Endothelial cell (in vitro differentiated cells): ENCODE measurements at places on chromosomes 6 and 20.

GRCh38 chr6:29617782-29618554 is 15.0 kb downstream of the GABBR1 start:
- DNase-seq, result peak; percentile 23
- H3K4me1 ChIP-seq, result peaks cover 41% of the 10 kb centered on the region
- peaks cover 56% of the 10 kb centered on the region for H3K36me3 ChIP-seq
- peak overlapping the region; percentile 63 for H3K4me3 ChIP-seq

DNA sequence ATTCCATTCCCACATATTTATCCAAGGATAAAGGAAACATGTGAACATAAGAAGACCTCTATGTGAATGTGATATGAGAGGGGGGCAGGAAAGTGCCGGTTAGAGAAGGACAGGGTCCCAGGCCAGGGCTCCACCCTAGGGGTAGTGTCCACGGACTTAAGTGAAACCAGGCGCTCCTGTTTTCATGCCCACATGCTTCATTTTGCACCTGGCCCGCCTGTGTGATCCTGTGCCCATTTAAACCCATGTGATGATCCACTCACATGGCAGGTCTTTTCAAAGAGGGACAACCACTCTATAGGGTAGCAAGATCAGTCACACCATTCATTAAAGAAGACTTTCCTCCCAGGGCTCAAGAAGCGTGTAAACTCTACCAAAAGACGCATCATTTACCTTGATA is 865.3 kb upstream of the GJE1 start:
- no peak overlapping the region for H3K4me3 ChIP-seq
- no peaks in the 10 kb centered on the region for H3K4me1 ChIP-seq
- no peaks in the 10 kb centered on the region for H3K36me3 ChIP-seq
- DNase-seq, result no peak

- no peaks in the 10 kb centered on the region for H3K27me3 ChIP-seq
- no peaks in the 10 kb centered on the region for H3K36me3 ChIP-seq
- no peak overlapping the region for H3K27ac ChIP-seq
- DNase-seq, result no peak
- H3K4me1 ChIP-seq, result peaks cover 3% of the 10 kb centered on the region
- H3K4me3 ChIP-seq, result no peak overlapping the region
Observed at GRCh38 chr6:148044261-148044751, 298.3 kb upstream of the SASH1 start.

- no peak overlapping the region for H3K27ac ChIP-seq
- H3K27me3 ChIP-seq, result peaks cover 3% of the 10 kb centered on the region
- DNase-seq, result no peak
- peaks cover 33% of the 10 kb centered on the region for H3K4me1 ChIP-seq
- H3K4me3 ChIP-seq, result no peak overlapping the region
Observed at GRCh38 chr6:31407699-31408098, 4.3 kb downstream of the MICA start.

DNA sequence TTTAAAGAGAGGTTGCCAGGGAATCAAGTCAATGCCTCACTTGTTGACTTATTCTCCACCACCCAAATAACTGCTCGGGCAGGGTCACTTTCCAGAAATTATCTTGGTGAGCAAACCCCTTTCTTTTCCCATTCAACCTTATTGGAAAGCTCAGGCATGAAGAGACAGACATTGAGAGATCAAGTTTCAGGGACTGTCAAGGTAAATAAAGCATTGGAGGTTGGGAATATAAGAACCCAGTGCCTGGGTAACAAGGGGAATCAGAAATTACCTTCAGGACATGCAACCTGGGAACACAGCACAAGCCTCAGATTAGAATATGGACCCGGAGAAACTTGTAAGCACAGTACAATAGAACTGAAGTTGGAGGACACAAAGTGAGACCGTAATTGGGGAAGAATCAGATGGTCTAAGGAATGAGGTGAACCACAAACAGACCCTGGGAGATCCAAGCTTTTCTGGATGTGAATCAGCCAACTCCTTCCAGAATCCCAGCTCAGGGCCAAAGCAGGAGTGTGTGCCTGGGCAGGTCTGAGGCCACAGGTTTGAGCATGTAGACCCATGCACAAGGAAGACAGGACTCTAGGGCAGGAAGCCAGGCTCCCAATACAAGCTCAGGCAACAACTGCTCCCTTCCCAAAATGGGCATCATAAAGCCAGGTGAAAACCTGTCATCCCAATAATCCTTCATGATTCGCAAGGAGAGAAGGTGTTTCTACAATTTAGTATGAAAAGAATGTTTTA is 512.8 kb downstream of the MAFB start:
- no peaks in the 10 kb centered on the region for H3K36me3 ChIP-seq
- peaks cover 11% of the 10 kb centered on the region for H3K4me1 ChIP-seq
- no peak overlapping the region for H3K27ac ChIP-seq
- H3K4me3 ChIP-seq, result no peak overlapping the region

DNA sequence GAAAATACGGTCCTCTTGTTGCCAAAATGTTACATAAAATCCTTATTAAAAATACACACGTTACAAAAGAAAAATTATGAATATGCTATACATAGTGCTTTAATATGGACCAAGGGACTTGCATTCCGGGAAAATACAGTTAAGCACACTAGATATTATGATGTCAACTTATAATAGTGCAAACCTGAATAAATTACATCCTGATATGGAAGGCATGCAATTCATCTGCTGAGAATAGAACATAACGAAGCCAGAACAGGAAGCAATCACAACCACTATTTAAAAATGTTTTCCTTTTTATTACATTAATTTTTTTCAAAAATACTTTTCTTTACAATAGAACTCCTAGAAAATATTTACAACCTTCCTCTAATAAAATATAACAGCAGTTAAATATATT is 7.8 kb upstream of the MRPS10 start:
- no peak overlapping the region for H3K4me3 ChIP-seq
- peaks cover 13% of the 10 kb centered on the region for H3K4me1 ChIP-seq
- H3K27ac ChIP-seq, result no peak overlapping the region
- peaks cover 10% of the 10 kb centered on the region for H3K36me3 ChIP-seq

DNA sequence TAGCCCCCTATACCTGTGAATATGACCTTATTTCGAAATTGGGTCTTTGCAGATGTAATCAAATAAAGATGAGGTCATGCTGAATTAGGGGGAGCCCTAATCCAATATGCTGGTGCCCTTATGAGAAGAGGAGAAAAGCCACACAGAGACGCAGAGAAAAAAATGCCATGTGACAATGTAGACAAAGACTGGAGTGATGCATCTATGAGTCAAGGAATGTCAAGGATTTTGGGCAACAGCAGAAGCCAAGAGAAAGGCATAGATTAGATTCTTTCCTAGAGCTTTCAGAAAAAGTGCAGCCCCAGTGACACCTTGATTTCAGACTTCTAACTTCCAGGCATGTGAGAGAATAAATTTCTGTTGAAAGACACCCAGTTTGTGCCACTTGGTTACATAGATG is 47.4 kb upstream of the HS3ST5 start:
- no peaks in the 10 kb centered on the region for H3K36me3 ChIP-seq
- no peak overlapping the region for H3K4me3 ChIP-seq
- H3K27me3 ChIP-seq, result no peaks in the 10 kb centered on the region
- no peak overlapping the region for H3K27ac ChIP-seq

- H3K27me3 ChIP-seq, result peaks cover 10% of the 10 kb centered on the region
- peak overlapping the region; percentile 13 for H3K4me3 ChIP-seq
- DNase-seq, result no peak
- H3K27ac ChIP-seq, result no peak overlapping the region
- H3K36me3 ChIP-seq, result no peaks in the 10 kb centered on the region
Observed at GRCh38 chr6:168655462-168656152, 214.6 kb downstream of the SMOC2 start.

GRCh38 chr6:9646342-9647070 is 768.4 kb downstream of the TFAP2A start:
- no peaks in the 10 kb centered on the region for H3K27me3 ChIP-seq
- no peak overlapping the region for H3K4me3 ChIP-seq
- H3K4me1 ChIP-seq, result no peaks in the 10 kb centered on the region

DNA sequence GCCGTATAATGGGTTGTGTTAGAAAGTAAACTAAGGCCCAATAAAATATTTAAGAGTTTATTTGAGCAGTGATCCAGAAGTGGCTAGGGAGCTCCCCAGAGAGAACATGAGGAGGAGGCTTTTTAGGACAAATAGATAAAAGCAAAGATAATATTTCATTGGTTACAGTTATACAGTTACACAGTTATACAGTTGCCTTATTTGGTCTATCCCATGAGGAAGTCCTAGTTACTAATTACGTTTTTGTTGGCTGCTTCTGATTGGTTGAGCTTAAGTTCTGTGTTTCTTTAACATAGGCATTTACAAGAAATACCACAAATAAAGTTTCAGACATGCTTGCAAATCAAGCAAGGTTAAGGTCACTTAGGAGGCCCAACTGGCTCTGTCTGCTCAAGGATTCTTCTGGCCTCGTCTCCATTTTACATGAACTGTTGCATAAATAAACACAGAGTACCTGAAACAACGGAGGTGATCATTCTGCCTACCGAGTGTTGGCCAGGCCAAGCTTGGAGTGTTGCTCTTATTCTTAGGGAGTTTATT is 7.0 kb downstream of the UBD start:
- no peaks in the 10 kb centered on the region for H3K36me3 ChIP-seq
- DNase-seq, result no peak
- no peak overlapping the region for H3K27ac ChIP-seq
- H3K27me3 ChIP-seq, result peaks cover 13% of the 10 kb centered on the region

DNA sequence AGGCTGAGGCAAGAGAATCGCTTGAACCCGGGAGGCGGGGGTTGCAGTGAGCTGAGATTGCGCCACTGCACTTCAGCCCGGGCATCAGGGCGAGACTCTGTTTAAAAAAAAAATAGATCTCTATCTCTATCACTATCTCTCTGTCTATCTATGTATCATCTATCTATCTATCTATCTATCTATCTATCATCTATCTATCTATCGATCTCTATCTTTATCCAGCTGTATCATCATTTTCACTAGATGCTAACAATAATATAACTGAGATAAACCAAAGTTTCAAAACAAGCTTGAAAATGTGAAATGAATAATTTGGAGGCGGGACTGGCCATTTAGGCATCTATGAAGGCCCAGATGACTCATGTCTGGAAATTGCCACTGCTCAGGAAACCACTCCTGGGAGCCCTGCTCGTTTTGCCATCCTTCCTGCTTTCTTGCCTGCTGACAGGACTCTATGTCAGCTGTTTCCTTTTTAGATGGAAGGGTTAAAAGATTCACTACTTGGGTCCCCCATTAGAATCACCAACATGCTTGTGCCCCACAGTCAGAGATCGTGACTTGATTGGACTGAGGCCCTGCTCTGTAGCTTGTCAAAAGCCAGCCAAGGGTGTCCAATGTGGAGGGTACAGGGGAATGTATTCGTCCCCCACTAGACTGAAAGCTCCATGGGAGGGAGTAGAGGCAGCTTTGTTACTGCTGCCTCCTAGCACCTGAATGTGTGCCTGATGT is 61.7 kb downstream of the UTRN start:
- peaks cover 13% of the 10 kb centered on the region for H3K27me3 ChIP-seq
- peak overlapping the region; percentile 84 for H3K27ac ChIP-seq
- peaks cover 14% of the 10 kb centered on the region for H3K36me3 ChIP-seq
- DNase-seq, result no peak
- H3K4me1 ChIP-seq, result peaks cover 71% of the 10 kb centered on the region
- peak overlapping the region; percentile 75 for H3K4me3 ChIP-seq

DNA sequence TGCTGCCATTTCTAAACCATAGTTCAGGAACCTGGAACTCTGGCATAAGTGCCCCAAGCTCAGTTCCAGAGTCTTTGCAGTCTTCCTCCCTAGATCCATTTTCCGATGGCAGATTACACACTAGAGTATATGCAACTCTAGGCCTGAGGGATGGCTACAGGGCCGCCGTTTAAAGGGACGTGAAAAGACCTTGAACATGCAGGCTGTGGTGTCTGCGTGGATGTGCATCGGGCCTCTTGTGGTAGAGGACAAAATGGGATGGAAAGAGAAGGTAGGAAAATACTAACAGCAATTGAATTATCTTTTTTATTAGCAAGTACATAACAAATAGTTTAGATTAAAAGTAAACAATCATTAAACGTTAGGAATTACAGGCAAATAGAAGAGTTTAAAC is 588.9 kb downstream of the RFPL4B start:
- H3K27ac ChIP-seq, result no peak overlapping the region
- no peaks in the 10 kb centered on the region for H3K36me3 ChIP-seq
- no peak for DNase-seq
- H3K4me3 ChIP-seq, result no peak overlapping the region

- no peaks in the 10 kb centered on the region for H3K27me3 ChIP-seq
- no peak for DNase-seq
- H3K4me3 ChIP-seq, result no peak overlapping the region
Observed at GRCh38 chr20:52755744-52756143, 216.4 kb upstream of the TSHZ2 start.

DNA sequence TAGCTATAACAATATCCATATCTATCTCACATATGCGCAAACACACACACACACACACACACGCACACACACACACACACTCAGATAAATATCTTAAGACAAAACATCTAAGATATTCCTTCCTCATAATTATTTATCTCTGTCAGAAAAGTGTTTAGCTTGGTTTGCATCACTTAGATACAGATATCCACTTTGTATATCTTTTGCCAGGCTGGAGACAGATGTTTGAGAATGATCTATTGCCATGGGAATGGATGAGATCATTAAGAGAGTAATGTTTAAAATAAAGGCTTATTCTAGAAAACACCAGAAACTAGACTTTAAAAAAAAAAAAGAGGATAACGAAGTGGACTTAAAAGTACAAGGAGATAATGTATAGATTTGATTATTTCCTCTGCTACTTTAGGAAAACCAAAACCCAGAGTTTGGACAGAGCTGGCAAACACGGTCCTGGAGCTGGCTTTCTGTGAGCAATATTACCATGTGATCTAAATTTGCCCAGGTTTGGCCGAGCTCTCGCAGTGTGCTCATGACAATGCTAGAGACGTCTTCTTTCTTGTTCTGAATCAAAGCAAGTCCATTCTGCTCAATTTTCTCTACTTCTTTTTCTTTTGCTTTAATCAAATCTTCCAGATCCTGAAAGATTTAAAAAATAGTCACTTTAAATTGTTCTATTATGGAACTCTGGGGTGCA is 411.8 kb downstream of the SYNE1 start:
- peaks cover 29% of the 10 kb centered on the region for H3K36me3 ChIP-seq
- H3K27ac ChIP-seq, result no peak overlapping the region
- no peak overlapping the region for H3K4me3 ChIP-seq
- DNase-seq, result no peak
- H3K27me3 ChIP-seq, result peaks cover 2% of the 10 kb centered on the region
- no peaks in the 10 kb centered on the region for H3K4me1 ChIP-seq

DNA sequence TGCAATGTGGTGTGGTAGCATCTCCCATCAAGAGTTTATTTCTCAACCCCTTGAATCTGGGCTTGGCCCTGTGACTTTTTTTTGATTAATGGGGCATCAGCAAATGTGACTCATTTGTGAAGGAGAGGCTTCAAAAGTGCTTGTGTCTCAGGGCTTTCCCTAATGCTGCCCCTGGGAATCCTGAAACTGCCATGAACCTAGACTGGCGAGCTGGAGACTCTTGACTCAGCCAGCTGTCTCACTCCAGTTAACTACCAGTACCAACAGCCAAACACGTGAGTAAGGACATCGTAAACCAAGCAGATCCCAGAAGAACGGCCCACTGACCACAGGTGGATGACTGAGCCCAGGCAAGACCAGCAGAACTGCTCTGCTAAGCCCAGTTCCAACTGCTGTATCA is 72.8 kb upstream of the ADTRP start:
- no peaks in the 10 kb centered on the region for H3K4me1 ChIP-seq
- H3K27me3 ChIP-seq, result no peaks in the 10 kb centered on the region
- no peak overlapping the region for H3K27ac ChIP-seq
- DNase-seq, result no peak

- no peak for DNase-seq
- peaks cover 1% of the 10 kb centered on the region for H3K36me3 ChIP-seq
- no peak overlapping the region for H3K4me3 ChIP-seq
- peaks cover 19% of the 10 kb centered on the region for H3K4me1 ChIP-seq
- no peak overlapping the region for H3K27ac ChIP-seq
Observed at GRCh38 chr6:84046755-84047154, 13.2 kb downstream of the MRAP2 start.
